ENCODE measurements at places on chromosomes 11 and 22.

GRCh38 chr11:125250318-125251213, 86.0 kb downstream of the PKNOX2 start:
- DNase-seq, result no peak

GRCh38 chr11:112884012-112884767, 77.0 kb upstream of the NCAM1 start:
- DNase-seq, result no peak

- peak; percentile 72 for DNase-seq
Observed at GRCh38 chr11:69205743-69206612, 50.2 kb downstream of the SMIM38 start.

GRCh38 chr22:47119181-47119580, 356.7 kb downstream of the TBC1D22A start:
- no peak for DNase-seq

- no peak for DNase-seq
Observed at GRCh38 chr11:75453916-75454655, 21.1 kb upstream of the KLHL35 start.

DNA sequence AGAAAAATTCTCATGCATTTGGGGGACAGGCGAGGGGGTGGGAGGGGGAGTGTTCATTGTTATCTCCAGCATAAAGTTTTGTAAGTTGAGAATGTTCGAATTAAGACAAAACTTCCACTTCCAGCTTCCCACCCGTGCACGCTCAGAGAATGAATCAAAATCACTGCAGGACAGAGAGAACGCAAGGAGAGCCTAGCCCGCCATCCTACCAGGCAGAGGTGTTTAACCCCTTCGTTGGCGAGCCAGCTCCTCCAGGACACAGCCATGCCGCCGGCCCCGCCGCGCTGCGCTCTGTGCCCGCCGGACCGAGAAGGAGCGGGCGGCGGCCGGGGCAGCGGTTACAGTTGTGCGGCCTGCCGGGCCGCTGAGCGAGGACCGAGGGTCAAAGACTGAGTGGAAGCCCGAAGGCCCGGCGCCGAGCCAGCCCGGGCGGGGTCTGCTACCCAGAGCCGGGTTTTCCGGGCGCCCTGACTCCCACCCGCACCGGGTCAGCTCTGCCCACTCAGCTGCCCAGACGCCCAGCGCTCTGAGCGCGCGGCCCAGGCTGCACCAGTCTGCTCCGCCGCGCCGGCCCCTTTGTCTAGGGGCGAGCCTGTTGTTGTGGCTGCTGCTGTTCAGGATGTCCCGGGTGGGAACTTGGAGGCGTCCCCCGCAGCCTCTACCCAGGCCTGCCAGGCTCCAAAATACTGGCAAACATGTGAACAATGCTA, at the start of gene NOX4:
Gene NOX4 (minus strand): TSS at position 395 of the 710 bp plus-strand sequence. CDS start 129 bp downstream, at position 266.
- no peak for DNase-seq

DNA sequence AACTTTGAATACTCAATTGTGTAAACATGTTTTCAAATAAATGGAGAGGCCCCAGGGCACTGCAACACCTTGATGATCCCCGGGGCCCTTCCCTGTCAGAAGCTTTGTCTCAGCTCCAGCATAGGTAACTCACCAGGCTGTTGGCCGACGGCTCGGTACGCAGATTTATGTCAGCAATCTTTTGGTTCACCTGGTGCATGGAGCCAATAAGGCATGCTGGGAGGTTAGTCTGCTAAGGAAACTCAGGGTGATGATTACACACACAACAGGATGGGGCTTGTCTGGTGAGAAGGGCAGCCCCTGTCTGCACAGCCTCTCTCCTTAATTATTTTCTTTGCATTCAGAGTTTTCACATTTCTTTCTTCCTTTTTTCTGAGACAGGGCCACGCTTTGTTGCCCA, 10.8 kb downstream of the FAM227A start:
- DNase-seq, result no peak

DNA sequence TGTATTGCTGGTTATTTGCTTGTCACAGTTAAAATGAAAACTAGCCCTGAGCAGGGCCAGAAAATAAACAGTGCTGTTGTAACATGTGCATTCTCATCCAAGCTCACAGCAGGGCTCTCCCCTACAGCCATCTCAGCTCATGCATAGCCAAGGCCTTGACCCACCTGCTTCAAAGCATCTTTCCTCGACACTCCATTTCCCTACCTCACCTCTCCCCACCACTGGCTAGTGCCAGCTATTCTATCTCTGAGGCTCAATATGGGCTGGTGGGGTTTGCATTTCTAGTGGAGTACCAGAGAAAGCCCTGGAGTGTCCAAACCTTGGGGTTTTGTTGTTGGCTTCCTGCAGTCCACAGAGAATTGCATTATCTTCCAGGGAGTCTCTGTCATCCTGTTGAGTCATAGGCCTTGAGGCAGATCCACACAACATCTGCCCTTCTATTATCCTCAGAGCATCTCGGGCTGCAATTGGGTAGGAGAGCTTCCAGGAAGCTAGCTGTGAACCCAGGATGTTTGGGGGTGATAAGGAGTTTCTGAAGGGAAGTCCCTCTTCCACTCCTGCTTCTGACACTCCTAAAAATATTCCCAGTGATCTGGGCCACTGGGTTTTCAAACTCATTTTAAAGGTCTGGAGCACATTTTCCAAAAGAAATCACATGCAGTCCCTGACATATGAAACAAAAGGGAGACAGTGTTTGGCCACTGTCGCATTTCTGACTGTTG, 36.1 kb upstream of the AMOTL1 start:
- DNase-seq, result no peak

Measured in DMS 273 treated with DMSO at 0.1 percent for 48 hours (cell line).